Endothelial cell (in vitro differentiated cells): ENCODE measurements at places on chromosomes 13 and 19.

- DNase-seq, result peak; percentile 46
Measured at GRCh38 chr13:97226788-97227627, 4.9 kb downstream of the MBNL2 start.

- no peak for DNase-seq
Measured at GRCh38 chr13:42078128-42078808, 29.8 kb downstream of the DGKH start.

GRCh38 chr13:42497798-42498197, 76.2 kb upstream of the TNFSF11 start:
- DNase-seq, result no peak

DNA sequence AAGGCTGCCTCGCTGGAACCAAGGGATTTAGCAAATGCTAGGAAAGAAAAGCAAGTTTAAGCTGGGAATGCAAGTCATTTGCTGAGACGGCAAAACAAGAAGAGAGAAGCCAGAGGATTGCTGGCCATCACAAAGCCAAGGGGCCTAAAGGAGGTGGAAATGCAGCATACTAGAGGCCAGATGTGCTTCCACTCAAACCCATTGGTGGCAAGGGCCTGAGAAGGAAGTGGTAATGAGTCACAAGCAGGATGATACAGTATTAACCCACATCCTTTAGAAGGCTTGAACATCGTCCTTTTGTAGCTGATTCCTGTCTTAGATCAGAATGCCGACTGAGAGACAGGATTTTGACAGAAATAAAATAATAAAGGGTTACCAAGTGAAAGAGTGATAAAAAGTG, 68.2 kb downstream of the ITGBL1 start:
- DNase-seq, result no peak

DNA sequence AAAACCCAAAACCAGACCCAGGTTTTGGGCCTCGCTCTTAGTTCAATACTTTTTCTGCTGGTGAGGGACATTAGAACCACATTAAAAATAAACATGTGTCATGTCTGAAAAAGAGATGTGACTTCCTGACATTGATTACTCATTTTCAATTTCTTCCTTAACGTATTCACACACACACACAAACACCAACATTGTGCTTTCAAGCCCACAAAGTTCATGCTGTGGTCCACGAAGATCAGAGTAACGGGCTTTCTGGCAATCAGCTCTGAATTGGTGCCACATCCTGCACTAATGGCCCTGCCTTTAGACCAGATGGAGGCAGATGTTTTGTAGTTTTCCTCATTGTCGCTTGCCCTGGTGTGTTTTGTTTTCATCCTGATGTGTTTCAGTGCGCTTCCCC, 47.9 kb upstream of the POMP start:
- DNase-seq, result no peak
